ENCODE measurements at places on chromosomes 5 and 9.

- no peak for DNase-seq
Measured at GRCh38 chr5:90131383-90132133, 278.0 kb downstream of the CETN3 start.

DNA sequence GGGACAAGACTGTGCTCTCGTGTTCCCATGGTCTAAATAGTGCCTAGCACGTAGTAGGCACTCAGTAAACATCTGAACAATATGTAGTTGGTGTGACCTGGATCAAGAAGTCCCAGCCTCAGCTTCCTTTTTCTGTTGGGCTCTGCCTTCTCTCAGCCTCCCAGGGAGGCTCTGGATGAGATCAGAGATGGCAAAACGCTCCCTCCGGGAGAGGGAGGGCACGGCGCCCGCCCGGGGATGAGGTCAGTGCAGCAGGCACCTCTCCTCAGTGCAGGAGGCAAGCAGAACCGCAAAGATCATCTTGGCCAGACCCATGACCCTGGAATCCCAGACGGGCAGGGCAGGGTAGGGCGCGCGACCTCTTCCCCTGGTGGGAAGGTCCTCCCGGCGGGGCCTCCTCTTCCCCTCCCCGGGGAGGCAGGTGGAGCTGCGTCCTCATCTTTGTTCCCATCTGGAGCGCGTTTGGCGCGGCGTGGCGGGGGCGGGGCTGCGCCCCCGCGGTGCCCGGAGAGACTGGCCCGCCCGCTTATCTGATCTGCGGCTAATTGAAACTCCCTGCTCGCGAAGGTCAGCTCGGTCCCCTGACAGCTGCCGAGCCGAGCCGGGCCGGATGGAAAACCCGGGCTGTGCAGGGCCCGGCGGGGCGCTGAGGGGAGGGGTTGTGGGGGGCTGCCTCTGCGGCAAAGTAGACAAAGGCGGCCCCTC, 60.9 kb downstream of the CXXC5 start:
- no peak for DNase-seq

- DNase-seq, result no peak
Measured at GRCh38 chr5:112196584-112196983, 222.5 kb downstream of the EPB41L4A start.

- no peak for DNase-seq
Measured at GRCh38 chr5:51582871-51583394, 199.7 kb downstream of the ISL1 start.

DNA sequence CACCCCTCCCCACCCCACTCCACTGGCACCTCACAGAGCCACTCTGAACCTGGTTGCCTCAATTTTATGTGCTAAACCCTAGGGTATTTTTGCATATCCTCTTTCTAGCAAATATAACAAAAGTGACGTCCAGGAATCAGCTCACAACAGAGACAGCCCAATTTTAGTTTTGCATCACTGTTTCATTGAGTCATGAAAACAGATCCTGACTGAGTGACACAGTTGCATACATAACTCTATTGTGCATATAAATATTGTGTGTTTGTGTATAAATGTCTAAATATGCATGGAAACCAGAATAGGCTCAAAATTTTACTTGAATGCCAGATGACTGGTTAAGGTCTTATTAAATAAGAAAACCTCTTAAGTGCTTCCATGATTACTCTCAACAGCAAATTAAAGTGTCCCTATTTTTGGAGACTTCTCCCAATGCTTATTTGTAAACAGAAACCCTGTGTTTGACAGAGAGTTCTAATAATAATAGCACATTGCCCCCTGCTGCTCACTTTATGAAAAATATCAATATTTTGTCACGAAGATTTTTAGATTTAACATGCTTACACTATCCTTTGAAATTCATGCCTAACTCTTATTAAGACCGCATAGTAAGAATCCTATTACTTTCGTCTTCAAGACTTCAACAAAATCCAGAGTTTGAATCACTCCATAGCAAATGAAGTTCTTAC, 75.5 kb upstream of the PRRC1 start:
- DNase-seq, result no peak

GRCh38 chr5:6348476-6349000, 29.8 kb downstream of the MED10 start:
- no peak for DNase-seq

DNA sequence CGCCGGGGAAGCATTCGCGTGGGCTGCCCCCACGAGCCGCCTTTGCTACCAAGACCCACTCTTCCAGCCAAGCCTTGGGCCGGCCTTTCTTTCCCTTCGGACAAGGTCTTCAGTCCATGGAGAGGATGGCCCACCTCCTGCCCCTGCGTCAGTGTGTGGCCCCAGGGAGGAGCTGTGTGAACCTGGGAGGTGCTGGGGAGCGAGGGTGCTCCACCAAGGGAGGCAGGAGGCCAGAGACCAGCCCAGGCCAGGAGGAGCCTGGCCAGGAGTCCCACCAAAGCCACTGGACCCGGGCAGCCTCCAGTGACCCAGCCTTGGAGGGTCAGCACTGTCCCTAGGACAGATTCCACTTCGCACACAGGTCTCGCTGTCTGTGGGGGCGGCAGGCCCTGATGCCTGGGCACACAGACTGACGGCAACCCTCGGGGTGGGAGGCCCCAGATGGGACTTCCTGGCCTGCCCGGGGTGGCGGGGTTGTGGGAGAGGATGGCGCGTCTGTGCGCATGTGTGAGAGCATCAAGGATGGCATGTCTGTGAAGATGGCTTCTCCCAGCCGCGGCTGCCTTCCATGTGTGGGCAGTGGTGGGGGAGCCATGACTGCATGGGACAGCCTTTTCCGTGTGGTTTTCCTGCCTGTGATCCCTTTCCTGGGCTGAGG, 113.3 kb upstream of the LPCAT1 start:
- DNase-seq, result no peak

DNA sequence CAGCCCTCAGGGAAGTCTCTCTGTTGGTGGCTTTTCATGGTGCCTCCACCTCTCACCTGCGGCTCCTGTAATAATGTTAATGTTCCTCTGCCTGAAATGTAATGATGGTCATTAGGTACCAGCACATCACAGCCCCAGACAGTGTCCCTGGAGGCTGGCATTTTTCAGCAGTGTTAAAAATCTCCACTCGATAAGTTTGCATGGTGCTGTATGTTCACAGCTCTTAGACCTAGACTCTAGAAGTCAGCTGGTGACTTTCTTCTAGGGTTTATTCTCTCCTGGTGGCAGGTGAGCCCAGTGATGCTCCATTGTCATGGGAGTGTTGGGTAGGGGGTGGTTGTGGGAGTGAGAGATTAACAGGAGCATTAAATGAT, 53.1 kb downstream of the GPR107 start:
- no peak for DNase-seq
